GM13976 (cell line): ENCODE measurements at places on chromosomes 12 and 14.

DNA sequence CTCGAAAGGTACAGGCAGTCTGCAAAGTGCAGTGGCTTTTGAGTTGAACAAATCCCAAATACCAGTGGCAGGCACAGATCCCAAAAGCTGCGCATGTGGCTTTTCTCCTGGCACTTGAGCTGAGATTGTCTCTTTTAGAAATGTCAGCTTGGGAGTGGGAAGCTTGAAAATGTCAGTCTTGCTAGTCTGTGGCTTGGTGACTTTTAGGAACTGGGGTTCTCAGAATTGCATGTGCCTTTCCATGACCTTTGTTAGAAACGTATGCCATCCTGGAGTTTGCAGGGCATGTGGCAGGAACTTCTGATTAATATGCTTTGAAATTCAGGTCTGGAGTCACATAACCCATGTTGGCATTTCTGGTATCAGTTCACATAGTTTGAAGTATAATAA is 182.1 kb downstream of the CHST11 start:
- no peak for DNase-seq

- no peak for DNase-seq
Measured at GRCh38 chr14:75298187-75298965, 19.7 kb downstream of the FOS start.

GRCh38 chr12:11581179-11581755 is 68.2 kb upstream of the ETV6 start:
- peak; percentile 43 for DNase-seq

- DNase-seq, result no peak
Measured at GRCh38 chr14:75579338-75579864, 981 bp downstream of the FLVCR2 start.

- no peak for DNase-seq
Measured at GRCh38 chr12:132081423-132081822, 62.7 kb downstream of the DDX51 start.

- DNase-seq, result no peak
Measured at GRCh38 chr12:6550294-6551062, 5.4 kb downstream of the IFFO1 start.

DNA sequence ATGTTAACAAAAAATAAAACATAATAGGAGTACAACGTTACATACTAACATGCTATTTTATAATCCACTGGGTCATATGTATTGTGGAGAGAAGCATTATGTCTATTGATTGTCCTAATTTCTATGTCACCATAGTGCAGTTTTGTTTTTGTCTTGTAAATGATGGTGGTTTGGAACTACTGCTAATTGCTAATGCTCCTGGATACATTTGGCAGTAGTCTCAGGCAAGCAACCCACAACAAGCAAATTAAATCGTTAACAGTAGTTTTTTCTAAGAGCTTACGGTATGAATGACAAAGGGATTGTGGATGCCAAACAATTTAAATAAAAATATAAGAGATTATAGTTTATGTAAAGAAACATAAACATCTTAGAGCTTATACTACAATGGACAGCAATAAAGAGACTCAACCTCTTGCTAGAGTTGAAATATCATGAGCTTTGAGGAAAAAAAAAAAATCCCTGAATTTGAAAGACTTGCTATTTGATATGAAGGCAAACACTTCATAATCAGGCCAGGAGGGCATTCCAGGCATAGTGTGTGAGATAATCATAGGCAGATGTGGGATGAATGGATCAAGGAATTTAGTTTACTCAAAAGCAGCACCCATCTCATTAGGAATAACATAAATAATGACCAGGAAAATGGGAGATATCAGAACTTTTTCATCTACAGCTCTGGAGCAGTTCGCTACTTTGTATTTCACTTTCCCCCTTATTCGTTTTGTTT is 181.3 kb downstream of the CCDC59 start:
- no peak for DNase-seq

DNA sequence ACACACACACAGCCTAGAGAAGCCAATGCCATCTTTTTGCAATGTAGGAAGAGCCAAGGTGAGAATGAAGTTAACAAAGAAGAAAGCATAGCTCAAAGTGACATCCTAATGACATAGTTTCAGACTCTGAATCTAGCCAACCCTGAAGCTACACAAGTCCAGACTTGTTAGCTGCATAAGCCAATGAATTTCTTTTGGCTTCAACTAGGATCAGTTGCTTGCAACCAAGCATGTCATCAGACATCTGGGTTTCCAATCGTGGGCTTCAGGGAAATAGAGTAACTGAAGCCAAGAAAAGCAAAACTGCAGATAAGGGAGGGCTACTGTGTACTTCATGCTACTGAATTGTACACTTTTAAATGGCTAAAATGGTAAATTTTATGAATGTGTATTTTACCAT is 4.4 kb upstream of the GPHN start:
- DNase-seq, result no peak

DNA sequence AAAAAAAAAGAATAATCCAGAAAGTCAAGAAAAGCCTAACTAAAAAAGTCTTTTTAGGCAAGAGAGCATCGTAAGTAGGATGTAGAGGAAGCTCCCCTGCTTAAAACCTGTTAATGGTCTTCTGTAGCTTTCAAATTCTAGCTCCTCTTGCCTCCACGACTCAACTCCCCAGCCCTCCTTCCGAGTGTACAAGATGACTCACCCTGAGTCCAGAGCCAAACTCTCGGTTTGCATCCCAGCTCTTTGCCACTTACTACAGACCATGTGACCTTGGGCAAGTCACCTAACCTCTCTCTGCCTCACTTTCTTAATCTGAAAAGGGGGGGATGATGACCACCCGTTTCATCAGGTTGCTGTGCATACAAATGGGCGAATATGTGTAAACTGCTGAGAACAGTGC is 460.4 kb downstream of the DPF3 start:
- DNase-seq, result no peak

DNA sequence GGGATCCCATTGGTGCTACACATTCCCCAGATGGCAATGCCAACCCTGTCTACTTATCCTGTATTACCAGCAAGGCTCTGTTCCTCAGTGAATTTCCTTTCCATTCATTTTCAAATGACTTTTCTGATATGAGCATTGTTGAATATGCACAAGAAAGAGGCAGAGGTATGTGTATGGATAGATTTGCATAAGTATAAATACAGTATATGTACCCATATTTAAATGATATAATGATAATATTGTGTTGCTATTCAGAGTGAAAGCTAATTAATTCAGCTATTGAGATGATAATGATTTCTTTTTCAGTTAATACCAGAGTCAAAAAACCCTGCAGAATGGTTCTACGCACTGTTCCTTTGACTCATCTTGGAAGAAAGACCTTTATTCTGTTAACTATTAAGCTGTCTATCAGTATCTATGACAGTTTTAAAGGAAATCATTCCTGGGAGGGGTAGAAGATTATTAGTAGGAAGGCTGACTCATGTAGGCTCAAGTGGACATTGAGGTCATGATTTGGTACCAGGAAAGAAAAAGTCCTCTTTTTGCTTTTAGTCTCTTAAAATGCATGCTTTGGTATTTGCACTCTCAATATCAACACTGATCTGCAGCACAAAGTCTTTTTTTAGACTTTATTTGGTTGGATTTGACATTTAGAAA is 44.9 kb upstream of the GAS2L3 start:
- no peak for DNase-seq
